Stimulated activated CD4-positive, alpha-beta T cell treated with anti-CD3 and anti-CD28 coated beads, Interleukin-15, amount 100 ng/mL, for 1 hour (primary cell): ENCODE measurements at places on chromosomes 6 and 20.

DNA sequence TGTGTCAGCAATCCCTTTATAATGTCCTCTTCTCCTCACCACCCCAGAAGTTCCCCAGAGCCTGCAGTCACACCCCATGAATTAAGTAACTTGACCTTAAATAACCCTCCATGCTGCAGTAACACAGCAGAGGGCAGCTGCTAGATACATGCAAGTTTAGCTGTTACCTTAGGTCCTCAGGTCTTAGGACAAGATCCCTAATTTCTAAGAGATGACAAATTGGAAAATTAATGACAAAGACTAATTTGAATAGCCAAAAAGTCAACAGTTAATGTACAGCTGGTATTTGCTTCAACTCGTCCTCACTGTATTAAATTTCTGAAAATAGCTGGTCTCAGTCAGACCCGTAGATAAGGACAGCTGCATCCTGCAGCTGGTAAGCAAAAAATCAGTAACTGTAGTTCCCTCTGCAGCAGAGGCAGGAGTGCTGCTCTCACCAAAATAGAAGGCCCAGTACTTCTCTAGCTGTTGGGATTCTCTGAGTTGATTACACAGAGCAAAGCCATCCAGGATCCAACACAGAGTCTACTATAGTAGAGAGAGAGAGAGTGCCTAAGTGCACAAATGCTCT lies 62.4 kb downstream of the TNFRSF21 start:
- no peak for DNase-seq

DNA sequence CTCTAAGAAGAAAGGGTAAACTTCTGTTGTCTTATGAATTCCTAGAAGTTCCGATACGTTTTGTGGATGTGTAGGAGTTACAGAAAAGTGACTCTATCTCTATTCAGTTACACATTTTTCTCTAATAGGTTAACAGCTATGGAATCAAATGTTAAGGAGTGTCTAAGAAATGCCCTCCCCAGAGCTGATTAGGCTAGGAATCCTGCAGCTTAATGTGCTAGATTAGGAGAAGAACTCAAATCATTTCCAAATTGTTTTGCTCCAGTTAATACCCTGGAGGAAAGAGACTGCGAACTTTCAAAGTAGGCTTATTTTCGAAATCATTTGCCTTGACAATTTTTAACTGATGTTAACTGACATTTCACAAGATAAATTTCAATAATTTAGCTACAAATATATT lies 51.9 kb downstream of the IBTK start:
- DNase-seq, result no peak

DNA sequence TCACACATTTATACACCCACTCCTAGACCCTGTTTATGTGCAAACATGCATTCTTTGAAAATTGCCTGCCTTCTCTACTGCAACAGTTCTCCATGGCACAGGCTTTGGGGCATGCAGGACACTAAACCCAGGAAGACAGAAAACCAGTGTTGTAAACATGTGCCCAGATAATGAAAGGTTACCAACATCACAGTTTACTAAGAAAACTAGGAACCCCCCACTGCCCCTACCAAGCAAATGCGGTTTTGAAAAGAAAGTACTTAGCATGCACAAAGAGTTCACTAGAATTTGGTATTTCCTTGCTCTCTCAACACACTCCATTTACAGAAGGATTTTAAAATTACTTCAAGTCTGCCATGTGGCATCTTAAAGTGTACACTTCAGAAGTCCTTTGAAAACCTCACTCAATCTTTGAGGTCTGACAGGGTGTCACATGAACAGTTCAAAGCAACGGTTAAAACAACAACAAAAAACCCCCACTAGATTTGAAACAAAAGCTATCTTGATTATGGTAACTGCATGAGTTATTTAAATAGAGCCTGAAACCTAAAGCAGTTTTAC lies 245.0 kb downstream of the GMPR start:
- no peak for DNase-seq

DNA sequence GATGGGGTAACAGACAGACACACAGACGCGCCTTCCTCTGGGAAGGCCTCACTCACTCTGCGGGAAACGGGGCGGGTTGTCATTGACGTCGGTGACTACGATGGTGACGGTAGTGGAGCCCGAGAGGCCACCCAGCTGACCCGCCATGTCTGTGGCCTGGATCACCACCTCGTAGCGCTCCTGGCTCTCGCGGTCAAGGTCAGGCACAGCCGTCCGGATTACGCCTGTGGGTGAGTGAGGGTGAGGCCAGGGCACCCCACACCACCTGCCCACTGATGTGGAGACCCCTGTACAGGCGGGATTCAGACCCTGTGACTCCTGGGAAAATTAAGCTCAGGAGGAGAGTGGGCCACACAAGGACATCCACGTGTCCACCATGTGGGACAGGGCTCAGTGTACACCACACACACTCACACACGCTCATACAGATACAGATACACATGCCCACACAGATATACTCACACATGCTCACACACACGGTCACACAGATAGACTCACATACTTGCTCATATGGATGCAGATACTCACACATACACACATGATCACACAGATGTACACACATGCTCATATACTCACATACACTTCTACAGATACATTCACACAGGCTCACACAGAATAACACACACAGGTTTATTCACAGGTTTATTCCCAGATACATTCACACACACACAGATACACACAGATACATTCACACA lies 91.4 kb downstream of the CDH22 start:
- no peak for DNase-seq

- DNase-seq, result no peak
These were observed 25.7 kb downstream of the HMGN3 start for GRCh38 chr6:79208816-79209215.

DNA sequence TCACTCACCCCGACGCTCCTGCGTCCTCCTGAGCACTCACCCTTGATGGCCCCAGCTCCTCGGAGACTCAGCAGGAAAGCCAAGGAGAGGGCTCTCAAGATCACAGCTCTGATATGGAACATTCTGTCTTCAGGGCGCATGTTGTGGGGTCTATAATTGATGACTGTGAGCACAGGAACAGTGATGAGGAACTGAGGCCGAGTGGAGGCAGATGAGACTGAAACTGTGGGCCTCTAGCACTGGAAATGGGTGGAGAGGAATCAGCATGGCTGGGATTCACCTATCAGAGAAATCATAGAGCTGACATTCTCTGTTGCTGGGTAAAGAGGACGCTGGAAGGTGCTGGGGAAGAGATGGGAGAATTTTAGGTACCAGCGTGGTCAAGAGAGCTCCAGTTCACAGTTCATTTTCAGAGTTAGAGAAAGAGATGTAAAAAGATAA lies at the start of gene HLA-DPA1:
Gene HLA-DPA1 (minus strand): TSS at position 219 of the 441 bp plus-strand sequence.
- DNase-seq, result no peak

GRCh38 chr6:147787417-147787816 lies 278.9 kb downstream of the SAMD5 start:
- no peak for DNase-seq

DNA sequence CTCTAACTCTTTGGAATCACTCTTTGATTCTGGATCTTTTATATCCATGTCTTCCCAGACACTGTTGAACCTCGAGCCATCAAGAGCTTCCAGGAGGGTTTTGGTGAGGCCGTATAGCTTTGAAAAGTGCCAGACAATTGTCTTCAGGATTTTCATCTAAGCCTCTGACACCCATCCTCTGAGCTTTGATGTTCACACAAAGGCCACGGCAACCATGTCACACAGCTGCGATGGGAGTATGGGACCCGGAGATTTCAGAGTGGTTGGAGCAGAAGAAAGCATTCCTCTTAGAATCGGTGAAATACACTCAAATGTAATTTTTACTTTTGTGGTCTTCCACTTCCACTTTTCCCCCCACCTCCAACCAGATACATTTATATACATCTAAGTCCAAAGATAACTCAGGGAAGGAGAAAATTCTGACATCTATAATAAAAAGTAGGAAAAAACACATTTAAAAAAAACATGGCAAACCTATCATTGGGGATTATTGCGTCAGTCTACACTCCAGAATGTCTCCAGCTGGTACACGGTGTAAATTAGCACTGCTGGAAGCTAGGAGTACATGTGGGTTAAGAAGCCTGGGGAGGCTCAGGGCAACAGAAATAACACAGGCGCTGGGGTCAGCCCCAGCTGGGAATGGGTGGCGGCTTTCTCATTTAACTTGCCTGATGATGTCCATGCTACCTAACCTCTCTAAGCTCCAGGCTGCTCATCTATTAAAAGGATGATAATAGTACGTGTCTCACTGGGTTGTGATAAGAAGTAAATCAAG lies 92.7 kb downstream of the LY86 start:
- DNase-seq, result no peak

DNA sequence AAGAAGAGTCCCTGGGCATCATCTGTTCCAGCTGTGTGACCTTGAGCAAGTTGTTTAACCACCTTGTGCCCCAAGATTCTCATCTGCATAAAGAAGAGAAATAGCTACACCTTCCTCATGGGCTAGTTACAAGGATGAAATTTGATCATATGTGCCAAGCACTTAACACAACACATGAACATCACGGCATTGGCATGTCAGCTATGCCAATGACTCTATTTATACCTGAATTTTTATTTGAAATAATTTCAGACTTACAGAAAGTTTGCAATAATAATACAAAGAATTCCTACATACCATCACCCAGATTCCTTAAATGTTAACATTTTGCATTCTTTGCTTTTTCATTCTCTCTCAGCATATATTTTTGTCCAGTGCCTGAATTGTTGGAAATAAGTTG lies 21.0 kb upstream of the TCF15 start:
- DNase-seq, result no peak

DNA sequence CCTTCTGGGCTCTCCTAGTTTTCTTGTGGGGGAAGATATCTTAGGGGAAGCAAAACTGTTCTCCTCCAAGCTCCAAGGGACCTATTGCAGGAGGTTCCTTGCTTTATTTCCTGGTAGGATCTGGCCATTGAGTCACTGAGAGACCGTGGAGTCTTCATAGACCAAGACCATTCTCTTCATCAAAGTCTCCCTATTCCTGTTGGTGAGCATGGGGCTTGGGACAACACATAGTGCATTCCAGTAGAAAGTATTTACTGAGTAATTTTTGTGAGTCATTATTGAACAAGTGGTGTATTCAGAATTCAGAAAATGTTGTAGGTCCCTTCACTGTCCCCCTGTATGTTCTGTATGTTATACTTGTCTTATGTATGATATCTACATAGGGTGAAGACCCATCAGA lies 133.6 kb downstream of the CDH26 start:
- no peak for DNase-seq

- DNase-seq, result no peak
These were observed 71.8 kb downstream of the F13A1 start for GRCh38 chr6:6248651-6249050.

- no peak for DNase-seq
These were observed 213.2 kb upstream of the NT5E start for GRCh38 chr6:85236636-85237035.

DNA sequence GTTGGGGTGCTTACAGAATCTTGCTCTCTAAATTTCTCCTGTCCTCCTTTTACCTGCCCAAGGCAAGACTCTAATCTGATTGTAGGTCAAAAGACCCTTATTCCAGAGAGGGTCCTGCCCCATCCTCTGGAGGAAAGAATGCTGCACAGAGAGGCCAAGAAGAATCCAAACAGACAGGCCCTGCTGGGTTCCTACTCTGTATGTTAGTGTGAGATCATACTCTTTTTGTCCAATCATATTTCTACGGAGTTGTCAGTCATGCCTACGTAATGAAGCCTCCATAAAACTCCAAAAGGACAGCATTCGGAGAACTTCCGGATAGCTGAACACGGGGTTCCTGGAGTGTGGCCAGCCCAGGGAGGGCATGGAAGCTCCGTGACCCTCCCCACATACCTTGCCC lies 50.5 kb downstream of the VEGFA start:
- no peak for DNase-seq

- no peak for DNase-seq
These were observed 10.5 kb upstream of the TOP1 start for GRCh38 chr20:41018153-41018552.

GRCh38 chr20:35854713-35855348 lies 83.0 kb downstream of the PHF20 start:
- no peak for DNase-seq

DNA sequence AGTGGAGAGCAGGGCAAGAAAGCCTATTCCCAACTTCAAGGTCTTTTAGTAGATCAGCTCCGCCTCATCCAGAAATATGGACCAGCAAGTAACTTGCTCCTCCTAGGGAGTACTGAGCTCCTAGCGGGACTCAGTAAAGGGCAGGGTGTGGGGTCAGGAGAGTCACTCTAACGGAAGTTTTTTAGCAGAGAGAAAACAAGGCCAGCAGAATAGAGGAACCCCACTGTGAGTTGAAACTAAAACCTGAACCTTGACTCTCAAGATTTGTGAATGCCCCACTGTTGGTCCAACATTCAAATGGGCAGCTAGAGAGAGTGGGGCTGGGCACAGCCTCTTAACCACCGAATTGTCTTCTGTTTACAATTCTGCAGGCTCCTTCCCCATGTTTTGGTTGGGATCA lies 244.8 kb downstream of the FARS2 start:
- DNase-seq, result no peak

GRCh38 chr6:151385177-151385576 lies 6.2 kb downstream of the ZBTB2 start:
- DNase-seq, result no peak
